Spinal cord (tissue), 10 donors: ENCODE measurements at places on chromosomes 2 and 18. TPM values are rescaled to one million over a fixed set of nuclear protein-coding genes. Genes with fewer than 3 reads are reported as not detected.

Gene HOXD12
- total RNA-seq = not detected

Gene PSMA8
- 0.20 TPM for total RNA-seq

Gene ANKRD23
- 2.6 TPM for total RNA-seq

Gene ARHGAP28
- 42.6 TPM for total RNA-seq

Gene TMEM178A
- 13.6 TPM for total RNA-seq

Gene TTN
- 4.5 TPM for total RNA-seq

Gene DNAJC5G
- total RNA-seq = 0.22 TPM
